NCI-H748 treated with DMSO at 0.1 percent for 48 hours (cell line): ENCODE measurements at places on chromosomes 4 and X.

GRCh38 chrX:134431894-134432293 lies 28.1 kb upstream of the HPRT1 start:
- no peak for DNase-seq

- DNase-seq = no peak
Observed at GRCh38 chrX:76202471-76202870, 29.6 kb downstream of the PBDC1 start.

- no peak for DNase-seq
Observed at GRCh38 chr4:140335076-140335475, 38.4 kb upstream of the SCOC start.

DNA sequence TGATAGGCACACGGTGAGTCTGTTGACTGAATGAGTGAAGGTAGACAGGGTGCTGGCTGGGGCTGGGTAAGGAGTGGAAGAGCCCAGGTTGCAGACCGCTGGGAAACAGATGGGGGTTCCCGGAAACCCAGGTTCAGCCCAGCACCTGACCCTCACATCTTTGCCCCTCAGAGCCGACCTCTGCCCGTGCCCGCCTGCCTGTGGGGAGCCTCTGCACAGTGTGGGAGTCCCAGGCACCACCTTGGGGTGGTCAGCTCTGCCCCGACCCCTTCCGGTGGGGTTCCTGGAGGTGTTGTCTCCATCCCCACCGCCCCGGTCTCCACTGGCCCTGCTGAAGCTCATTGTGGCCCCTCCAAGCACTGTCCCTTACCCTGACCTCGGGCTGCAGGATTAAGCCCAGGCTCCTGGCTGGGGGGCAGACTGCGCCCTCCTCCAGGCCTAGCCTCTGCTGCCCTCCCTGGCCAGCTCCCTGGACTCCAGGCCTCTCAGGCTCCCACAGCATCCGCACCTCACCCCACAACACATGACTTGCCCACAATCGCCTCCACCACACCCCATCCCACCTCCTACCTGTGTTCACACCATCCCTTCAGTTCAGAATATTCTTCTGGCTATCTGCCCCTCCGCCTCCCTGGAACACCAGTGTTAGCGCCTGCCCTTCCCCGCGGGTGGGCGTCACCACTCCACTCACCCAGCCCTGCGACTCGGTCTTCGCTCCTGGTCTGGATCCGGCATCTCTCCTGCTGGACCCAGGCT lies 21.4 kb downstream of the HMX1 start:
- no peak for DNase-seq

DNA sequence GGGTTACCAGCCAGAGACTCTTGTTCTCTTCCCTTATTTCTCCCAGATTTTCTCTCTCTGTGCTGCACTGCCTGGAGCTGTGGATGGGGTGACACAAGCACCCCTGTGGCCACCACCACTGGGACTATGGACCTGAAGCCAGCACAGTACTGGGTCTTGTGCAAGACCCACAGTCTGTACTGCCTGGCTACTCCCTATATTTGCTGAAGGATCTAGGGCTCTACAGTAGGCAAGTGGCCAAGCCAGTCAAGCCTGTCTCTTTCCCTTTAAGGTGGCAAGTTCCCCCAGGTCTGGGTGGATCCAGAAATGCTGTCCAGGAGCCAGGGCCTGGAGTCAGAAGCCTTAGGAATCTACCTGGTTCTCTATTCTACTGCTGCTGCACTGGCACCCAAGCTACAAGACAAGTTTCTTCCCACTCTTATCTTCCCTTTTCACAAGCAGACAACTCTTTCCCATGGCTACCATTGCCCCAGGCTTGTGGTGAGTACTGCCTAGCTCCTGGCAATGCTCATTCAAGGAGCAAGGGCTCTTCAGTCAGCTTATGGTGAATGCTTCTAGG lies 28.4 kb upstream of the CT47A1 start:
- no peak for DNase-seq

DNA sequence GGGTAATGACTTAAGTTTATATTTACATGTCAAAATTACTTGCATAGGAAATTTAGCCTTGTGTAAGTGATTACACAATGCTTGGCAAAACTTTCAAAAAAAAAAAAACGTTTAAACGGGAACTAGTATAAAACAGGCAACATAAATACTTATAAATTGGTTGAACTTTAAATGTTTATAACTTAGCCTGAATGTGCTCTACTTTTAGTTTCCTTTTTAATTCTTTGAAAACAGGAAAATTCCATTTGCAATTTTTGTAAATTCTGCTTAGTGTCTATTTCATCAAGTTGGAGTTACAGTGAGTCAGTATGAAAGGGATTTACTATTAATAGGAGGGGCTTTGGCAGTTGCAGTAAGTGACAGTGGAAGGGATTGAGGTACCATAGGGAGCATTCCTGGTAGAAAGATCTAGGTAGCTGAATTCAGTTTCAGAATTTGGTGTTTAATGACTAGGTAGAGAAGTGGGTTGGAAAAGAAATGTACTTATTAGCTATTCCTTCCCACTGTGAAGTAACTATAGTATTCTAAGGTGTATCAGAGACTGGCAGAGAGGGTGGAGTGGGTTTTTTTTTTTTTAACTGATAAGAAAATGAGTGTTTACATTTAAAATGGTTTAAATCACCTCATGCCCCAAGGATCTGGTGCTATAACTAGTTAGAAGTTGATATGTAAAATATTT lies 2.8 kb downstream of the STAG2 start:
- DNase-seq = no peak

DNA sequence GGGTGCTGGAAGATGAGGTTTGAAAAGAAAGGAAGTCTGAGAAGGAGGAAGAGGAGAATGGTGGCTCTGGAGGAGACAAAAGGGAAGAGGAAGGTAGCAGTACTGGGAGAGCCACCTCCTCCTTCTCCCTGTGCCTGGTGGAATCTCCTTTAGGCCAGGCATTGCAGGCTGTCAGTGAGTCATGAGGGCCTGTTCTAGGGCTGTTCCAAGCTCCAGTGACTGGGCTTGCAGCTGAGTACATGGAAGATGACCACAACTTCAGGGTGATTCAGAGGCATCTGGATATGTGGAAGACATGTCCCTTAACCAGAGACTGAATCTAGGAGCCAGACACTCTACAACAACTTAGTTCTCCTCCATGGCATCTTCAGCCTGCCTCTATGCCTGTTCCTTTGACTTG lies 107.8 kb downstream of the EFNB1 start:
- DNase-seq = no peak

DNA sequence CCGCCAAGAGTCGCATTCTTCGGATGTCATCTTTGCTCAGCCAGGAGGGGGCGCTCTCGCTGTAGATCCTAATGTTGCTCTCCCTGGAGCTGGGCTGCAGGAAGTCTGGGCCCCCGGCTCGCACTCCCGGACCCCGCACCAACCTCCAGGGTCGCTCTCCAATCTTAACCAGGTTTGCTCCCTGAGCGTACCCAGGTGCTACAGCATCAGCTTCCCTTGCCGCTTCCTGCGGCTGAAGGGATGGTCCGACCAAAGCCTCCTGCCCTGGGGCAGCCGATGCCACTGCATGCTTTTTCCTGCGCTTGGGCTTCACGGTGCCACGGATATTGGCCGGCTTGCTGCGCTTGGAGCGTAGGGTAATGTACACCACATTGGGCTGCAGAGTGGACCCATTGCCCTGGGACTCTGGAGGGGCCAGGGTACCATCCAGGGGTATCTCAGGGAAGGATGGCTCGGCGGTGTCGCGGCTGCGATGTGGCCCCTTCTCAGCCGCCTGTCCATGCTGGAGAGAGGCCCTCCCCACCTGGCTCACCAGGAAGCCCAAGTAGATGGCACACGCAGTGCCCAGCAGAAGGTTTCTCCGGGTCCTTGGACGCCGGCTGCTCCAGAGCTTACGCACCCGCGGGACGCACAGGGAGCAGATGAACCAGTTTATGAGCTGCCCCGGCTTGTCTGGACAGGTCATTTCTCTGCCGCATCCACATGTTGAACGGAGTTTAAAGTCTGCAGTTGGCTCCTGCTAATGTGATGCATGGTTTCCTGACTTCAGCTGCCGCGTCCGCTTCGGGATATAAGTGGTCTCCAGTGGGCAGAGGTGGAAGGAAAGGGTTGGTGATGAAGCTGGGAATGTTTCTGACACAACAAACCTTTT lies 1.9 kb downstream of the GASK1B start:
- DNase-seq = no peak

GRCh38 chr4:158299459-158300007 lies 89.2 kb downstream of the TMEM144 start:
- DNase-seq = no peak
